G401 (cell line): ENCODE measurements at places on chromosomes 16 and 17. TPM values are rescaled to one million over a fixed set of nuclear protein-coding genes. Genes with fewer than 3 reads are reported as not detected.

The CHMP6 gene
- total RNA-seq = 51.8 and 65.5 TPM in 2 replicates

GRCh38 chr16:64695684-64696083, 426.2 kb downstream of the CDH11 start:
- DNase-seq = no peak

- DNase-seq = no peak
Observed at GRCh38 chr16:19406891-19407491, 10.7 kb upstream of the TMC5 start.

The GAST gene
- not detected in 2 replicates for total RNA-seq

The RAPGEFL1 gene
- total RNA-seq = 1.1 and 2.6 TPM in 2 replicates

- DNase-seq = no peak
Observed at GRCh38 chr16:58121132-58121531, 8.0 kb downstream of the CFAP20 start.

GRCh38 chr16:57643147-57643874, 14.9 kb downstream of the ADGRG1 start:
- DNase-seq = no peak

The EVPL gene
- total RNA-seq = 0.80 and 5.4 TPM in 2 replicates

- peak; percentile 27 for DNase-seq
Observed at GRCh38 chr17:35947156-35947585, 3.7 kb upstream of the LYZL6 start.

GRCh38 chr16:64453646-64454045, 668.2 kb downstream of the CDH11 start:
- no peak for DNase-seq

The CMTM2 gene
- total RNA-seq = not detected in 2 replicates

DNA sequence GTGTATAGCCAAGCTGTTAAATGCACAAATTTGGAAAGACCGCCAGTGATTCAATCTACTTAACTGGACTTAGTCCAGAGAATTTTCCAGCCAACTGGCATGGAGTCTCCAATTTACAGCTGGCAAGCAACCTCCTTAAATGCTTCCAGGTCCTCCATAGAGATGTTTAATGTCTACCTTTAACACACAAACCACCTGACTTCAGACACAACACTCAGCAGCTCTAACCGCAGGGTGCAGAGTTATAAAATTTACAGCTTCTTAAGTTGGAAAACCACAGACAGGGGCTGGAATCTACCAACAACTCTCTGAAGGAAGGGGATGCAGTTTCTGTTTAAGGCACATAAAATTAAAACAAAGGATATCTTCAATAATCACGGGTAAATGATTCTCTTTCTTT, 106.9 kb downstream of the SYCE1L start:
- DNase-seq = peak; percentile 43

The EXOC3L1 gene
- total RNA-seq = 0.24 and 0.25 TPM in 2 replicates

- no peak for DNase-seq
Observed at GRCh38 chr17:66375121-66375520, 72.7 kb downstream of the PRKCA start.

DNA sequence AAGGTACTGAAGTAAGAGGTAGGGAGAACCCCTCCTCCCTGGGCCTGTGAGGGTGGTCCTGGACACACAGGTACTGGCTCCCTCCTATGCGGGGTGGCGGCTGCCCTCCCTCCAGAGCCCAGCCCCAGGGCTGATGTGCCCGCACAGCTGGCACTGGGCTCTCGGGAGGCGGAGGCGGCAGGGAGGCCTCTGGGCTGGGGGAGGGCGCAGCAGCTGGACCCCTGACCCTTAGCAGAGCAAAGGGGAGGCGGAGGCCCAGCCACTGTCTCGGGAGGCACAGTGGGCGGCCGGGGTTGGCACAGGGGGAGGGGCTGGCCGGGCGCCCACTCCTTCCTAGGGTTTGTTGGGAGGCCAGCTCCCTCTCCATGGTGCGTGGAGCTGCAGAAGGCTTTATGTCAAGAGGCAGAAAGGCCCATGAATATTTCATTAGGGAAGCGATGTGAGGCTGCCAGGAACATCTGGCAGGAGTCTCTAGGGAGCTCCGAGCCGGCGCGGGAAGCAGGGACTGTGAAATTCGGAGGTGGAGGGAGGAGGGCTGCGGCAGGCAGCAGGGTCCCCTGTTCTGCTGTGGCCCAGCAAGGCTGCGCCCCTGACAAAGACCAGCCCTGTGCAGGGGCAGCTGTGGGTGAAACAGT, 44.1 kb upstream of the ACSF3 start:
- no peak for DNase-seq

The FBXW10 gene
- total RNA-seq = not detected in 2 replicates

DNA sequence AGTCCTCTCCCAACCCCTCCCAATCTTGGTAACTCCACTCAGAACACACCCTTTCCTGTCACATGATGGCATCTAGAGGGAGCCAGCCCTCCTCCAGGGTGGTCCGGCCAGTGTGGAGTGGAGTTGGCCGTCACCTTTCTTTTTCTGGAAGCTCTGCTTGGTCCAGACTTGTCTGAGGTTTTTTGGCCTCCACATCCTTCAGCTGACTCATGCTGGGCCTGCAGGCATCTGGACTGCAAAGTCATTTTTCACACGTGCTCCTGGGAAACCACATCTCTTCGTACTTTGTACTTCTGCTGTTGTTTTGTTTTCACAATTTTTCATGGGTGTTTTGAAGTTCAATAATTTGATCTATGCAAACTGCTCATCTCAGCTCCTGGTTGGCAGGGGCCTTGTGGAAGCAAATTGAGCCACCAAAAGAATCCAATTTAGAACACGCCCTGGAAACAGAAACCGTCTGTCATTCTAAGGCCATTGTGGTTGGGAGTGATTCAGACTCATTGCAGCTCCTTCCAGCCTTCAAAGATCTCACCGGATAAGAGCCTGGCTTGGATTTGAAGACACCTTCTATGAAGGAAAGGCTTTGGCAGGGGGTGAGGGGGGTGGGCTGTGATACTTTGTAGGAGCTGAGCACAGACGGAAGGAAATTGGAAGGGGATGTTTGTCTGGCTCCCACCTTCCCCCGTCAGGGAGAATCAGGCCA, 42.4 kb upstream of the NF1 start:
- no peak for DNase-seq

GRCh38 chr16:74219706-74220105, 76.9 kb upstream of the PSMD7 start:
- DNase-seq = no peak

GRCh38 chr16:10942352-10943063, at the start of gene DEXI:
Gene DEXI, minus strand, starts transcription at chr16:10942468. Its CDS starts 463 bp downstream, at chr16:10942005.
- peak; percentile 92 for DNase-seq

GRCh38 chr17:42475835-42476234, 17.2 kb downstream of the ATP6V0A1 start:
- DNase-seq = no peak

The PLEKHM1 gene
- 5.6 and 8.7 TPM in 2 replicates for total RNA-seq

The SLC5A11 gene
- 0.18 TPM in 1 of 2 replicates, not detected in the other for total RNA-seq

- no peak for DNase-seq
Observed at GRCh38 chr16:11194913-11195312, 61.1 kb downstream of the SOCS1 start.

The SLC4A1 gene
- not detected in 2 replicates for total RNA-seq

DNA sequence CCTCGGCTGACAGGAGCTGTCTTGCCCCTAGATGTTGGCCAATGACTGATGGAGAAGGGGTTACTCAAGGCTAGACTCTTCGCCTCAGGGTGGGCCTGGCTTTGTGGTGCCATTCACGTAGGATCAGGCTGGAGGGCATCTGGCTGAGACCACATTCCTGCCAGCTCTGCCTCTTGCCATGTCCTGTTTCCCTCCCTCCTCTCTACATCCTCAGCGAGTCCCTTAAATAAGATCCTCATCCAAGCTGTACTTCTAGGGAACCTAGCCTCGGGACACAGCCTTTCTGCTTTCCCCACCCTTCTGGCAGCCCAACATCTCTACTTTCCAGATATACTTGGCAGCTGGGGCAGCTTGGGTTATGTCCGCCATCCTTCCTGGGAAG, 27.9 kb upstream of the EFCAB13 start:
- no peak for DNase-seq
